Forelimb muscle (tissue), 1 donor: ENCODE measurements at places on chromosomes 16 and 17. TPM values are rescaled to one million over a fixed set of nuclear protein-coding genes. Genes with fewer than 3 reads are reported as not detected.

GRCh38 chr17:42310787-42311215, 22.5 kb downstream of the STAT5A start:
- no peak for DNase-seq

DNA sequence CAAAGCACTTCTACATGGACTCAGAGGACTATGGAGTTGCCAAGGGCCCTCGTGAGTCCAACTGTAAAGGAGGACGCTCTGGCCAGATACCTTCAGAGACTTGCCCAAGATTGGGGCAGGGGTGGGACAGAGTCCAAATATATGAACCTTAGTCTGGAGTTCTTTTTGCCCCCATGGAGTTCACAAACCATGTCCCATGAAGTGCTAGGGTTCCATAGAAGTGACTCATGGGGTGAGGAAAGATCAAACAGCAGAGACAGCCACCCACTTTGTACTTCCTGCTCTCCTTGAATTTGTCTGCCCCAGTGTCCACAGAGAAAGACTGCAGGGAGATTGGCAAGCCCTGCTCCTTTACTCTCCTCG, 29.0 kb downstream of the SRL start:
- DNase-seq, result no peak

DNA sequence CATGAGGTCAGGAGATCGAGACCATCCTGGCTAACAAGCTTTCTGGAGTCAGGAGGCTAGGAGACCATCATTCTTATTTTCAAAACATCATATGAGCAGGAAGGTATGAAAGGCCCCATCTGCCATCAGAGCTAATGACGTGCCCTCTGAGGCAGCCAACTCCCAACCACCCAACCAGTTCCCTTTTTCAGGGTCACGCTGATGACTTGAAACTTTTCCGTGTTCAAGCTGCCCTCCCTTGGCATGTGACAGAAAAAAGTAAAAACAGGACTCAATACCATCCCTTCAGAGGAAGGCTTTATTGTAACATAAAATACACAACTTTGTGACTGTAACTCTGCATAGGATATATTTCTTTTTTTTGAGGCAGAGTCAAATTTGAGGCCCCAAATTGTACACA, 4.6 kb upstream of the GHDC start:
- no peak for DNase-seq

DNA sequence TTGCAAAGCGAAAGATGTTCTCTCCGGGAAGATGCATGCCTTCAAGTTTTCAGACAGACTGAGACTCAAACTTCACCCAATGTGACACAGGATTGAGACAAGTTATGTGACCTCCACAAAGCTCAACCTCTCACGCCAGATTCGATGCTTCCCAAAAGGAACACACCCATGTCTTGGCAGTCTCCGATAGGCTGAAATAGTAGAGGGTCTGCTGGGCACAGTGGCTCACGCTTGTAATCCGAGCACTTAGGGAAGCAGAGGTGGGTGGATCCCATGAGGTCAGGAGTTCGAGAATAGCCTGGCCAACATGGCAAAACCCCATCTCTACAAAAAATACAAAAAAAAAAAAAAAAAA, 22.1 kb downstream of the ZFHX3 start:
- DNase-seq, result no peak

- DNase-seq, result no peak
Observed at GRCh38 chr16:86625821-86626220, 47.5 kb downstream of the FOXL1 start.

DNA sequence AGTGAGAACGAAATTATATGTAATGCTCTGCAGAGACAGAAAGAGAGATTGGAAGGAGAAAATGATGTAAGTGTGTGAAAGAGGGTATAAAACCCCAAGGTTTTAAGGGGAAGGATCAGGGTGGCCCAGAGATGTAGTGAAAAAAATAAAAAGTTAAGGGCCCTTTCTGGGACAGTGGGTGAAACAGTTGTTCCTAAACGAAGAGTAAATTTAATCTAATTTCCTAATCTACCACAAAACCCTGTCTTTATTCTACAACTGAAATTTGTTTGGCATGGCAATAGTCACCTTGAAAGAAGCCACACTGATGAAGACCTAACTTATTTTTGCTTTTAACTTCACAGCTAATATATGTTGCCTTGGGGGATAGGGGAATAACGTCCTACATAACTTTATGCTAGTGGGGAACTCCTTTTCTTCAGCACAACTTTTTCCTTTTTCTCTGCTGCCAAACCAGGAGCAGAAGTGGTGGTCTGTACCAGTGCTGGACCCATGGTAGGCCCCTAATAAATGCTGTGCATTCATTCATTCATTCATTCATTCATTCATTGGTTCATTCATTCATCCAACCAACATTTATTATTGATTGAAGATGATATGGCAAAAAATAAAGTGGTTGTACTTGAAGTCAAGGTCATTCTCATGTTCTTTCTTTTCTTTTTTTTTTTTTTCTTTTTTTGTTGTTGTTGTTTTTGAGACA, 25.4 kb downstream of the CALCOCO2 start:
- no peak for DNase-seq

DNA sequence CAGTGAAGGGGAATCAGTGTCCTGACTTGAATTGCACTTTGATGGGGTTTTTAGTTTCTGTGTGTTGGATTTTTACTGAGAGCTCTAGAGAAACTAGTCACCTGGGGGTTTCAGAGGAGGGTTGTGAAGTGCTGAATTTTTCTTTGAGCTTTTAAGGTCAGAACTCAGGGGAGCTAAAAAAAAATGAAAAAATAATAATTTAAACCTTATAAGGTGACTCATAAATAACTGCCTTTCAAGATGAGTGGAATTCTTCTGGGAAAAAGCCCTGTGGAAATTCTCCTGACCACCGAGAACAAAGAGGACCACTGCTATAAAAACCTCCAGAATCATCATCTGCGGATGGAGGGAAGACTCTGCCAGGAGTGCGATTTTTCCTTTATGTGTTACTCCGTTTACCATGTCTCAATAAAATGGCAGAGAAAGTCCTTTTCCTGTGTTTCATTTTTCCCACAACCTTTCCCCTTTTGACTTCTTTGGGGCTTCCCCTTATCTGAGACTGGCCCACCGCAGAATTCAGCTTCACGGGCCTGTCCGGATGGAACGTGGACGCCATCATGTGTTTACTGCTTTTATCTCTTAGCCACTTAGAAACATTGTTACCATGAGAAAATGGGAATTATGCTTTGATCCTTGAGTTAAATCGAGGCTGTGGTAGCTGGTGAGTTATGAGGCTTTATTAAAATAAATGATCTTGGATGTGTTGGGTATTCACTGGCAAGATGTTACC, 39.7 kb downstream of the RPTOR start:
- DNase-seq, result no peak

- no peak for DNase-seq
Observed at GRCh38 chr17:82298538-82299421, 18.6 kb downstream of the CD7 start.

GRCh38 chr17:16259926-16260325, 42.9 kb downstream of the PIGL start:
- DNase-seq, result no peak

GRCh38 chr16:10494343-10495030, 85.9 kb downstream of the EMP2 start:
- no peak for DNase-seq

GRCh38 chr17:44989552-44990138, 21.5 kb upstream of the C1QL1 start:
- DNase-seq, result no peak

KRT33B gene
- not detected for polyA plus RNA-seq

SLC5A2 gene
- polyA plus RNA-seq, result 6.2 TPM

LITAFD gene
- not detected for polyA plus RNA-seq

NTN3 gene
- polyA plus RNA-seq, result 3.6 TPM

C1QTNF8 gene
- polyA plus RNA-seq, result not detected

CHP2 gene
- polyA plus RNA-seq, result not detected

KCNJ12 gene
- polyA plus RNA-seq, result 13.8 TPM

COPS3 gene
- polyA plus RNA-seq, result 76.9 TPM

TAC4 gene
- 1.8 TPM for polyA plus RNA-seq
